ENCODE measurements at places on chromosomes 5 and 9.

GRCh38 chr5:122352331-122352730 lies 40.3 kb downstream of the SNCAIP start:
- no peak for DNase-seq

DNA sequence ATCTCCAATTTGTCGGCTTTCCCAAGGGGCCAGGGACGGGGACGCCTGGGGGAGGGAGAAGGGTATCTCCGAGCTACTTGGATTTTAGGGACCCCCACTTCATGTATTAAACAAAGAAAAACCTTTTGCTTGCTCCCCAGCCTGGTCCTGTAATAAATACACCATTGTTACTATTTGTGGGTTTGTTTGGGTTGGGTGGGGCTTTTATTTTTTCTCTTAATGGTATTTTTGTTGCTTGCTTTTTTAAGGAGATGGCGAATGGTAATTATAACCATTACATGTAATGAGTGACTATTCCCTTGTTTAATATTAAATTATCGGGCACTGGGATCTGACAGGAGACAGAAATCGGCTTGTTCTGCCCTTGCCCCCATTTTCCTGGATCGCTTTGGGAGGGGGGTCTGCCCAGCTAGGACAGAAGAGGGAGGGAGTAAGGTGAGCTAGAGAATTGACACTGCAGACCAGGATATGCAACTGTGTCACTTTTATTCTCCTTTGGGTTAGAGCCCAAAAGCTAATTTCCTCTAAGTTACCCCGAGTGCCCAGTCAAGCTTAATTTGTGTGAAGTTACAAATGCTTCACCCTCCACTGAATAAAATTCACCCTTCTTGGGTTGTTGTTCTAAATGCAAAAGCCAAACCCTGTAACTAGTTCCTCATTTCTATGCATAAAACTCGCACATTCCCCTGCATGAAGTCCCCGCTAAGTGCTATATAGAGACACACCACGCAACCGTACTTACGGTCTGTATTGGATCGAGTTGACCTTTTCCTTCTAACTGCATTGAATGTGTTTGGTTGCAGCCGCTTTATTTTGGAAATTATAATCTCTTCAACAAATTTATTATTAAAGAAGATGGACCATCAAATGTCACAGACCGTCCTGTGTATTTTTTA lies 1.6 kb upstream of the ZNF608 start:
- DNase-seq: no peak

DNA sequence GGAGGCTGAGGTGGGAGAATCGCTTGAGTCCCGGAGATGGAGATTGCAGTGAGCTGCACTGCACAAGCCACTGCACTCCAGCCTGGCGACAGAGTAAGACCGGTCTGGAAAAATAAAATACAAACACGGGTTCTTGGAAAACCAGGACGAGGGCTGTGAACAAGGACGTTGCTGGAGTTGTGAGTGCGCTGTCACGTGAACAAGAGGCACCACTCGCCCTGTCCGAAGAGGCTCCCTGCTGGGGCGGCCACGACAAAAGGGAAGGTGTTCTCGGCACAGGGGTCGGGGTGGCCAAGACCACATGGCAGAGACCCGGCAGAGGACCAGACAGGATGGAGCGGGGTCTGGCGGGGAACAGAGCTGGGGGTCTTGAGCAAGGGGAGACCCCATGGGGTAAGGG lies 30.6 kb upstream of the UBAC1 start:
- DNase-seq: no peak

GRCh38 chr9:122393284-122393983 lies 22.6 kb downstream of the PTGS1 start:
- no peak for DNase-seq

- DNase-seq: no peak
Measured at GRCh38 chr9:86589273-86589672, 235.1 kb upstream of the TUT7 start.

- DNase-seq: no peak
Measured at GRCh38 chr9:92493749-92494387, 11.6 kb upstream of the ASPN start.

- peak; percentile 57 for DNase-seq
Measured at GRCh38 chr5:91419571-91420537, 36.7 kb upstream of the ARRDC3 start.

DNA sequence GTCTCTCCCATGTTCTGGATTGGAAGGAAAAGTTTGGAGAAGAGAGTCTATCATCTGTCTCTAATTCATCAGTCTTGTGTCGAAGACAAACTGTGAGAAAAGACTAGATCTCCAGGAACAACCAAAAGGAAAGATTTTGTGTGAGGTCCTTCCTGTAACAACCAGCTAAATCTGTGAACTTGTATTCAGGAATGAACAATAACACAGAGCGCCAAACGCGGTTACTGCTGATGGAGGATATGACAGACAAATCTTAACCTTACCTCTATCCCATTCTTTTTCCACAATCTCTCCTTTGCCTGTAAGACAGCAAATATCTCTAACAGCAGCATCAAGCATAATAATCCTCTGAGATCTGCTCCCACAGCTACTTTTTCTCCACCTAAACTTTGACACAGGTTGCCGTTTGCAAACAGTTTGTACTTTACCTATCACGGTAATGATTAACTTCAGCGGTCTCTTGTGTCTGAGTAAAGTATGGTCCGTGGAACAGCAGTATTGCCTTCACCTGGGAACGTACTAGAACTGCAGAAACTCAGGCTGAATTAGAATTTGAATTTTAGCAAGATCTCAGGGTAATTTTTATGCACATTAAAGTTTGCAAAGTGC lies 387.6 kb downstream of the ELAVL2 start:
- no peak for DNase-seq

GRCh38 chr9:106417685-106418084 lies 445.3 kb upstream of the ZNF462 start:
- no peak for DNase-seq

Data from stimulated activated CD8-positive, alpha-beta memory T cell treated with anti-CD3 and anti-CD28 coated beads, Interleukin-4, amount 100 ng/mL, for 1 hour (primary cell).